Endothelial cell (in vitro differentiated cells): ENCODE measurements at places on chromosomes 5 and 9. TPM values are rescaled to one million over a fixed set of nuclear protein-coding genes. Genes with fewer than 3 reads are reported as not detected.

DNA sequence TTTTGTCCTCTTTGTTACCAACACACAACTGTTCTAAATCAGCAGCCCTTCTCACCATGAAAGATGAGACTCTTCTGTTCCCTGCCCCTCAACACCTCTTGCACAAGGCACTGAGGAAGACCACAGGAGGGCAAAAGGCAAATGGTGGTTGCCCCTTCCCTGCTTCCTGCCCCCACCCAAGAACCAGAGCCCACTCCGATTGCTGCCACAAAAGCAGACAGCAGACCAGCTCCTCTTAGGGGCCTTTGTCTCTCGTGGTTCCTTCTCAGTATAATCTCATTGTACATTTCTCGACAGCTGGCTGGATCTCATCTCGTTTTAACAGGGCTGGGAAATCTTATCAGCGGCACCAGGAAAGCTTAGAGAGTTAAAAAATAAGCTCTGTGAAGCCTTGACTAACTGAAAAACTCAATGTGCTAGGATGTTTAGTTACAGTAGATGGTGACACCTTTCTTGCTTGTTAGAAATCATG is 1.1 kb downstream of the MVB12B start:
- peaks cover 3% of the 10 kb centered on the region for H3K27me3 ChIP-seq
- H3K4me1 ChIP-seq, result peaks cover 21% of the 10 kb centered on the region
- H3K36me3 ChIP-seq, result peaks cover 8% of the 10 kb centered on the region
- peak overlapping the region; percentile 90 for H3K4me3 ChIP-seq

The PSD2 gene
- total RNA-seq, result 0.15 TPM

- H3K27me3 ChIP-seq, result no peaks in the 10 kb centered on the region
- H3K4me3 ChIP-seq, result no peak overlapping the region
- H3K27ac ChIP-seq, result no peak overlapping the region
- no peak for DNase-seq
Measured at GRCh38 chr5:133527311-133527710, 85.0 kb downstream of the FSTL4 start.

The ZNF618 gene
- 35.0 TPM for total RNA-seq

DNA sequence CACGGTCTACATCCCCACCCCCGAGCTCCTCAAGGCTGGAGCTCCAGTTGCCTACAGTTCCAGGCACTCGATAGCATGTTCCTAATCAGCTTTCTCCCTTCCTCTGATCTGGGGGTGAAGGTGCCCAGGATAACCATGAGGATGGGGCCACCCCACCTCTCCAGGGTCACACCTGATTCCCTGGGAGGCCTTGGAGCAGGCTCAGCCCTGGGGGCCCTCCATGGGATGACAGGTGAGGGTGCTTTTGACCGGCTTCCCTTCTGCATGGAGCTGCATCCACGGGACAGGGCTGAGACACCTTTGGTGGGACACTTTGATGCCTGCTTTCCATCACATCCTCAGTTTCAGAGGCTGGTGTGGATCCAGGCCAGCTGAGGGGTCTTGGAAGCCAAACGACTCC is 28.6 kb downstream of the GADD45G start:
- H3K4me1 ChIP-seq, result peaks cover 6% of the 10 kb centered on the region
- no peak for DNase-seq
- H3K36me3 ChIP-seq, result no peaks in the 10 kb centered on the region
- no peaks in the 10 kb centered on the region for H3K27me3 ChIP-seq
- no peak overlapping the region for H3K4me3 ChIP-seq
- H3K27ac ChIP-seq, result no peak overlapping the region

DNA sequence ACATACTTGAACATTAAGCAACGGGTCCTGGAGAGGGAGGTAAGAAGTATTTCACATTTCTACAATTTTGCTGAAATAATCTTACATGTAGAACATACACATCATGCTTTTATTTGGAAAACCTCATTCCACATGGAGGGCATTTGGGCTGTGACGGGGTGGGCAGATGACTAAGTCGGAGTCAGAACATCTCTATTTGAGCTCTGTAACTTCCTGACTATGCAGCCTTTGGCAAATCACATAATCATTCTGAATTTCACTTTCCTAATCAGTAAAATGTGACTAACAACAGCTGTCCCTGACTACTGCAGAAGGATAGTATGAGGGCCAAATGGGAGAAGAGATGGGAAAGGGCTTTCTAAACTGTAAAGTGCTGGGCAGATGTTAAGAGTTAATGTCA is 17.1 kb upstream of the IL6ST start:
- peaks cover 4% of the 10 kb centered on the region for H3K27me3 ChIP-seq
- no peak for DNase-seq
- no peak overlapping the region for H3K27ac ChIP-seq
- H3K4me1 ChIP-seq, result no peaks in the 10 kb centered on the region

DNA sequence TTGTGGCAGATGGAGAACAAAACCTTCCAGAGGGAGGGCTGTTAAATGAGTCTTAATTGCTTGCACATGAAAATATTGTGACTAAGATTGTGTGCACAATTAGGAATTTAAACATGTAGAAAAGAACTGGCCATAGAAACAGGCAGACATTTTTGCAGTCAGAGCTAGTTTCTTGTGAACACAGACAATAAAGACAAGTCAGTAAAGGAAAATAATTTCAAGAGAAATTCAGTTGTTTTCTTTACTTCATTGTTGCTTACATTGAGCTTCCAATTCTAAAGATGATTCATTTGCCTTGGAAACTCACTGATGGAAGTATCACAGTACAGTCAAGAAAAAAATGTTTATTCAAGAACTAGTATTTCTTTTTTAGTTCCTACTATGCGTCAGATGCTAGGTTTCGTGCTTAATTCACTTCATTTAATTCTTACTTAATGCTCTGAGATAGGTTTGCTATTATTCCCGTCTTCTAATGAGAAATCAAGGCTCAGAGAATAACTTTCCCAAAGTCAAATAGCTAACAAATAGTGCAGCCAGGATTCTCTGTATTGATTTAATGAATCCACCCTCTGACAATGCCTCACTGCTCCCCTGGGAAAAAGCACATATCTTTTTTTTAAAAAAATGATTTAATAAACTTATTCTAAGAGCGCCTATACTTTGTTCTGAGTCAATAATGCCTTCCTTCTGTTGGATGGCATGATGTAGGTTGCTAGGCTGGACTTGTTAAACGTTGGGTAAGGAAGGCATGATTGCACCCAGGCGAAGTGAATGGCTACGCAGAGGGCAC is 581.4 kb downstream of the RAB3C start:
- no peak overlapping the region for H3K4me3 ChIP-seq
- H3K27ac ChIP-seq, result no peak overlapping the region
- H3K27me3 ChIP-seq, result peaks cover 1% of the 10 kb centered on the region

DNA sequence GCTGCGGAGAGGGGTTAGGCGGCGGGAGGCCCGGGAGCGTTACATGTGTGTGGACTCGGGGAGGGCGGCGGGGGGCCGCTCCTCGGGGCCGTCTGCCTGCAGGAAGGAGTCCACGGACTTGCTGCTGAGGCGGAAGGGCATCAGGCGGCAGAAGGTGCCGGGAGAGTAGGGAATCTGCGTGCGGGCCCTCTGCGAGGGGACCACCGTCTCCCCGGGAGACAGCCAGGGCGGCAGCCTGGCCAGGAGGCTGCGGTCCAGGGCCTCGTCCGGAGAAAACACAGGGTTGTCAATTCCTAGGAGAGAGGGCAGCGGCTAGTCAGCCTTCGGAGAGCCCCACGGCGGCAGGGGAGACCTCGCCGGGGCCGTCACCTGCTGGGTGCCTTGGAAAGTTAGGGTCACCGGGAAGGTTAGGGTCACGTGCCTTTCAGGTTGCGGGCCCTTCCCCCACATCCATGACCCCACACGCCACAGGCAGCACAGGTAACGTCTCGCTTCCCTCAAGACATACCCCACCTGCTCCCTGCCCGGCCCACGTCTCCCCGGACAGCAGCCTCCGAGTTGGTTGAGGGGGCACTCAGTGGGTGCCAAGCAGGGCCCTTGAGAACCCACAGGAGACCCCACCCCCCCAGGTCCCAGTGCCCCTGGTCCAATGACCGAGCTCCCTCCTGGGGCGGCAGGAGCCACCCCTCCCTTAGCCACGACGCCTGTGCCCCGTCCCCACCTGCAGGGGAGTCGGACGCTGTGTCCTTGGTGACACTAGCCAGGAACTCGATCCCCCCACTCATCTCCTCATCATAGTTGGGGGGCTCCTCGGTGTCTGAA is 32.1 kb downstream of the EXOC3 start:
- peaks cover 6% of the 10 kb centered on the region for H3K4me1 ChIP-seq
- H3K27me3 ChIP-seq, result peaks cover 15% of the 10 kb centered on the region
- peaks cover 4% of the 10 kb centered on the region for H3K36me3 ChIP-seq
- no peak overlapping the region for H3K4me3 ChIP-seq

DNA sequence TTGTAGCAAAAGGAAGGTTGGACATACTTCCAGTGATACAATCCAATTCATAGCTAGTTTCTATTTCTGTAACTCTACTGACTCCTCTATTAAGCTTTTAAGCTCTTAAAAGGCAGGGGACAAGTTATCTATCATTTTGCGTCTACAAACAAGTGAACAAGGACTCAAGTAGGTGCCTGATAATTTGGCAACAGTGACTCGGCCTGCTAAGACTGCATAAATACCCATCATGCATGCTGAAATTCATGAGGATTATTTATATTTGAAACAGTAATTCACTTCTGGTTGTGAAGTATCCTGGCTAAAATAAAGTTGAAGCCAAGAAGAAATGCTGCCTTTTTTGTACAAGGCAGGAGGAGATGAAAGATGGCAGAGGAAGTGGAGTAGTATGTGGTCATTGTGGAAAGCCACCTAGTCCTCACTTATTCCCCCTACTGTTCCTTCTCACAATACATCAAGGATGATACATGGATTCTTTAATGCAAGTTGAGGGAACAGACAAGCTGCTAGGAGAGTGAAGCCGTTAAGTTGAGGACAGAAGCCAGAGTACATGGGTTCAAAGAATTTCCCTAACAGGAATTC is 74.0 kb downstream of the MRPS27 start:
- no peak overlapping the region for H3K4me3 ChIP-seq
- peaks cover 2% of the 10 kb centered on the region for H3K27me3 ChIP-seq
- no peaks in the 10 kb centered on the region for H3K36me3 ChIP-seq

GRCh38 chr9:17165764-17166163 is 30.9 kb downstream of the CNTLN start:
- H3K4me1 ChIP-seq, result no peaks in the 10 kb centered on the region
- no peak overlapping the region for H3K4me3 ChIP-seq
- H3K27me3 ChIP-seq, result peaks cover 2% of the 10 kb centered on the region
- H3K36me3 ChIP-seq, result no peaks in the 10 kb centered on the region
- H3K27ac ChIP-seq, result no peak overlapping the region
- DNase-seq, result no peak

DNA sequence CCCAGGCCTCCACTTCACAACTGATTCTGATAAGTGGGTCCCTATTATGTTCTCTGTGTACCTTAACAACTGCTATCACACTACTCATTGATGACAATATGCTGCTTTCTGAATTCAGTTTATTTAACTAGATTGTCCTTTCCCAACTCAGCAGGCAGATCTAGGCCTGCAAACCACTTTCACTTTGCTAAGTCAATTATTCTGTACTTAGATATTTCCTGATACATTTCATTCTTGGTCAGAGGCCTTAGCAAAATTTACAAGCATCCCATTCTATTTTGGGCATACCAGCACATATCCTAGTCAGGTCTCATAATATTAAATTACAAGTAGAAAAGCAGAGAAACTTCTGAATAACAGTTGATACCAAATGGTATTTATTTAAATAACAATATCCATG is 235.7 kb upstream of the HAPLN1 start:
- no peak for DNase-seq
- no peak overlapping the region for H3K27ac ChIP-seq
- no peaks in the 10 kb centered on the region for H3K27me3 ChIP-seq
- peaks cover 7% of the 10 kb centered on the region for H3K4me1 ChIP-seq
- no peak overlapping the region for H3K4me3 ChIP-seq

- no peaks in the 10 kb centered on the region for H3K36me3 ChIP-seq
- no peak overlapping the region for H3K4me3 ChIP-seq
- no peak overlapping the region for H3K27ac ChIP-seq
Measured at GRCh38 chr9:104948277-104948676, 20.3 kb upstream of the ABCA1 start.

The PDLIM4 gene
- 8.5 TPM for total RNA-seq

- DNase-seq, result no peak
- no peak overlapping the region for H3K27ac ChIP-seq
- peaks cover 3% of the 10 kb centered on the region for H3K4me1 ChIP-seq
Measured at GRCh38 chr9:89669361-89669842, 64.6 kb downstream of the GADD45G start.

The TRPM6 gene
- 1.9 TPM for total RNA-seq

The SPATA24 gene
- 7.6 TPM for total RNA-seq

DNA sequence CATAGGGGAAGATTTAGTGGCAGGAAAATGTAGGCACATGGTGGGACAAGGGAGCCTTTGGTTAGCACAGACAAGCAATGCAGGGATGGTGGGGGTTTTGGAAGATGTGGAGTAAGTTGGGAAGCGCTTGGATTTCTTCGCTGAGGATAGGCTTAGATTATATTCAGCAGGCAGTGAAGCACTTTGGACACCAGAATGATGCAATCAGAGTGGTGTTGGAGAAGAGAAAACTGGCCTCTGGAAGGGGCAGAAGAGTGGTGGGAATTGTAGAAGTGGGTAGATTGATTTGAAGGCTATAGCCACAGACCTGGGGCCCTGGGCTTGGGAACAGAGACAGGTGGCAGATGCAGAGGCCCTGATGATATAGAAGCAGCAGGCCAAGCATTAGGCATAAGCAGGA is 28.3 kb downstream of the SLC25A48 start:
- peaks cover 4% of the 10 kb centered on the region for H3K27me3 ChIP-seq
- H3K36me3 ChIP-seq, result no peaks in the 10 kb centered on the region
- DNase-seq, result no peak
- H3K4me1 ChIP-seq, result peaks cover 3% of the 10 kb centered on the region
- H3K27ac ChIP-seq, result no peak overlapping the region

The ADGRD2 gene
- total RNA-seq, result not detected

DNA sequence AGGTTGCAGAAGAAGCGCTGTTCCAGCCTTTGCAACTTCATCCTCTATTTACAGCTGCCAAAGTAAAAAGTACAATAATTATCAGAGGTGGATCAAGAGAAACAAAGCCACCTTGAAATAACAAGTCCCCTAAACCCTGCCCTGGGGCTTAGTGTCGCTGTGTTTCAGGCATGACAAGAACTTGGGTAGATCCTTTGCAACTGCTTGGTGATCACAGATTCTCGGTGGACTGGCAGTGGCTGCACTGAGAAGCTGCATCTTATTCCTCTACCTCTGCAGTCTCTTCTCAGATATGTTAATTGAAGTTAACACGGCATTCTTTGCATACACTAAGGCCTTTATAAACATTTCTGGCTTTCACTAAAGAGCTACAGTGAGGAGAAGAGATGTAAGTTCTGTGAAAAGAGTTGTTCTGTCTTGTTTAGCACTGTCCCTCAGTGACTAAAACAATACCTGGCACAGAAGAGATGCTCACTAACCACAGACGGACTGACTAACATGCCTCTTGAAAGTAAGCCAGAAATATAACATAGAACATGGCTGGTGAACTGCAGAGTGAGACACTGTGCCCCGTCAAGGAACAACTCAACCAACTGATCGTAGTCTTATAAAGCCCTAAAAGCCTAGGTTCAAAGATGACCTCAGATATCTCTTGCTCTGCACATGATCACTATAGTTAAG is 144.2 kb downstream of the MLLT3 start:
- no peak overlapping the region for H3K4me3 ChIP-seq
- no peaks in the 10 kb centered on the region for H3K36me3 ChIP-seq
- no peaks in the 10 kb centered on the region for H3K27me3 ChIP-seq
- H3K4me1 ChIP-seq, result peaks cover 10% of the 10 kb centered on the region
- DNase-seq, result no peak
